Stimulated activated CD4-positive, alpha-beta T cell treated with anti-CD3 and anti-CD28 coated beads, Interleukin-15, amount 100 ng/mL, for 1 hour (primary cell): ENCODE measurements at places on chromosomes 2 and 18.

DNA sequence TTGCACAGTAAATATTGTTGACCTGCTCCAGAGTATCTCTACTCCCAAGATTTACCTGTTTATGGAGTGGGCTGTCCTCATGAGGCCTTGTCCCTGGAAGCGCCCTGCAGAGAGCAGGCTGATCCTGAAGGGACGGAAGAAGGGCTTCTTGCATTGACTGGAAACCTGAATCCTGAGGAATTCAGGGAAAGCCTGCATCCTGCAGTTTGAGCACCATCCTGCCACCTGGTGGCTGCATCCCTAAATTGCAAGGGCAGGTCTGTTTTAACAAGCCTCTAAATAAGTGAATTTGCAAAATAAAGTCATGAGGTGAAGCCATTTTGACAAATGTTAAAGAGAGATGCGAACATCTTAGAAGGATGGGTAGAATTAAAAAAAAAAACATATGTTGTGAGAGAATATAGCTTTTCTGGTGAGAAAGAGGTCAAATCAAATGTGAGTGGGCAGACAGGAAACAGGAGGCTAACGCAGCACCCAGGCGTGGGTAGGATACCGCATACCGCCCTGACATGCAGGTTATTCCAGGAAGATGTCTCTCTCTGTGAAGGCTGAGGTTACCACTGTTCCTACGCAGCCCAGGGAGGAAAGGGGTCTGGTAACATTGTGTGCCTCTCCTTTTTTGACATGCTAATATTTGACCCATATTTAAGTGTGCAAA lies 754.9 kb downstream of the RNF144A start:
- DNase-seq, result no peak

- no peak for DNase-seq
Measured at GRCh38 chr2:165796129-165796528, 2.1 kb upstream of the GALNT3 start.

DNA sequence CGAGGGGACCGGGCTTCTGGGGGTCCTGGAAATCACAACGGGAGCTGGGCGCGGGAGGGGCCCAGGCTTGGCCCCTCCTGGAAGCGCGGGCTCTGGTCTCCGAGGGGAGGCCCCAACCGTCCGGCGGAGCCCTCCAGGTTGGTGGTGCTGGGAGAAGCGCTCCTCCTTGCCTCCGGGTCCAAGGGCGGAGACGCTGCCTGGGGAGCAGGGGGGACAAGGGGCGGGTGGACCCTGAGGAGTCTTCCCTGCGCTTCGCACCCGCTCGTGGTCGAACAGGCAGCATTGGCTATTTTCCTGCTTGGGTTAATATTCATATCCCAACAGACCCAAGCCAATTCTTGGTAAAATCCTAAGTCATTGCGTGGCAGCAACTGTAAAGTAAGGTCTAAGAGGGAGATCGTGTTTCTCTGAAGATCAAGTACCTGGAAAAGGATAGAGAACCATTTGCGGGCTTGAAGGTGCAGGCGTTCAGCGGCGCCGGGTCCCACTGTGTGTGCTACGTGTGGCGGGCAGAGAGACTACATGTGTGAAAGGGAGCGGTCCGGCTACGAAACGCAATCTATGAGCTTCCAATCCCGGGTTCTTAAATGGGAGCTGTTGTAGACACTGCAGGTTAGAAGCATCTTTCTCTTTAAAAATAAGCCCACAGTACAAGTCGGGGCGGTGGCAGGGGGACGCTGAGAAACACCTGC lies 805 bp downstream of the CIDEA start:
- no peak for DNase-seq

GRCh38 chr2:224820283-224820991 lies 104.3 kb upstream of the CCDC195 start:
- DNase-seq, result no peak

DNA sequence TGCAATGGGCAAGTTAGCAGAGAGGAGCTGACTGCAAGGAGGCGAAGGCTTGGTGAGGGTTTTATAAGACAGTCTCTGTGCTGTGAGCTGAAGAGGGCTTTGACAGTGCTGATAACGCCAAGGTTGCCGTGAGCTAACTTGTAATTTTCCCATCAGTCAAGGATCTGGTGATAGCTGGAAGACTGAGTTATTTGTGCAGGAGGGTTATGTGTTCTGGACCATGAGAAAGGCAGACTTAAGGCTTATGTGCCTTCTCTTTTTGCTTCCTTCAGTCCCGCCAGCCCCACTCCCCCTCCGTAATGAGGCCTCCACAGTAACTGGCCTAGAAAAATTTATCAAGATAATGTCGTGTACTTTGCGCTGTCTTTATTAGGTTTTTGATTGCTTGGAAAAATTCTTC lies 94.6 kb downstream of the RTP5 start:
- no peak for DNase-seq
